ENCODE measurements at places on chromosomes 16 and 17.

DNA sequence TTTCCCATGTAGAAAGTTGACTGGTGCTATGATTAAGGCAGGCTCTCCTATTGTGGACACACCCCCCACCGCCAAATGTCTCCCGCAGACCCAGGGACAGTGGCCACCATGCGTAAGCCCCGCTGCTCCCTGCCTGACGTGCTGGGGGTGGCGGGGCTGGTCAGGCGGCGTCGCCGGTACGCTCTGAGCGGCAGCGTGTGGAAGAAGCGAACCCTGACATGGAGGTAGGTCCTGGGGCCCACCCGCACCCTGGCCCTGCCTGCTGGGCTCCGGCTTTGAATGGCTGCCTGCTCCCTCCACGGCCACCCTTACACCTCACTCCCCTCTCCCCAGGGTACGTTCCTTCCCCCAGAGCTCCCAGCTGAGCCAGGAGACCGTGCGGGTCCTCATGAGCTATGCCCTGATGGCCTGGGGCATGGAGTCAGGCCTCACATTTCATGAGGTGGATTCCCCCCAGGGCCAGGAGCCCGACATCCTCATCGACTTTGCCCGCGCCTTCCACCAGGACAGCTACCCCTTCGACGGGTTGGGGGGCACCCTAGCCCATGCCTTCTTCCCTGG is 3.6 kb downstream of the MMP25 start:
- no peak for DNase-seq

DNA sequence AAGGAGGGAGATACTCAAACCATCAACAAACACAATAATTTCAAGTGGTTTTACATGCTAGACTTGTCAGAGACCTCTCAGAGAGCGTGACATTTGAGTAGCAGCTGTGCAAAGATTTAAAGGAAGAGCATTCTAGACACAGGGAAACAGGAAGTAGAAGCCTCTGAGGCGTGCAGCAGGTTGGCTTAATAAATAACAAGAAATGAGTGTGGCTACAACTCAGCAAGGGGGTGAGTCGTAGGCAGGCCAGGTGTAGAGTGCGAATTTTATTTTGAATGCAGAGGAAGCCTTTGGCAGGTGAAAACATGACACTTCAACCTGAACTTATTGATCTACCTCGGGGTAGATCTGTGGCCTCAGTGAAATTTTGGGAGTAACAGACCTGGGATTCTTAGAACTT is 73.2 kb upstream of the MRTFB start:
- no peak for DNase-seq

- DNase-seq = peak; percentile 60
Measured at GRCh38 chr17:2192367-2193057, 111.1 kb downstream of the SMG6 start.

- DNase-seq = no peak
Measured at GRCh38 chr17:4186357-4186881, 43.4 kb downstream of the CYB5D2 start.

GRCh38 chr17:20998571-20999043 is 44.2 kb downstream of the USP22 start:
- no peak for DNase-seq

- DNase-seq = no peak
Measured at GRCh38 chr16:78684655-78685375, 585.4 kb downstream of the WWOX start.

All from CD4-positive, alpha-beta T cell treated with Interleukin-21 for 1 hour (primary cell).